ENCODE measurements at places on chromosomes 1 and 21.
A peak's percentile ranks its signal among the peaks of the same experiment; 100 is the strongest.

- DNase-seq = no peak
Measured at GRCh38 chr1:7550981-7551380, 220.1 kb upstream of the VAMP3 start.

DNA sequence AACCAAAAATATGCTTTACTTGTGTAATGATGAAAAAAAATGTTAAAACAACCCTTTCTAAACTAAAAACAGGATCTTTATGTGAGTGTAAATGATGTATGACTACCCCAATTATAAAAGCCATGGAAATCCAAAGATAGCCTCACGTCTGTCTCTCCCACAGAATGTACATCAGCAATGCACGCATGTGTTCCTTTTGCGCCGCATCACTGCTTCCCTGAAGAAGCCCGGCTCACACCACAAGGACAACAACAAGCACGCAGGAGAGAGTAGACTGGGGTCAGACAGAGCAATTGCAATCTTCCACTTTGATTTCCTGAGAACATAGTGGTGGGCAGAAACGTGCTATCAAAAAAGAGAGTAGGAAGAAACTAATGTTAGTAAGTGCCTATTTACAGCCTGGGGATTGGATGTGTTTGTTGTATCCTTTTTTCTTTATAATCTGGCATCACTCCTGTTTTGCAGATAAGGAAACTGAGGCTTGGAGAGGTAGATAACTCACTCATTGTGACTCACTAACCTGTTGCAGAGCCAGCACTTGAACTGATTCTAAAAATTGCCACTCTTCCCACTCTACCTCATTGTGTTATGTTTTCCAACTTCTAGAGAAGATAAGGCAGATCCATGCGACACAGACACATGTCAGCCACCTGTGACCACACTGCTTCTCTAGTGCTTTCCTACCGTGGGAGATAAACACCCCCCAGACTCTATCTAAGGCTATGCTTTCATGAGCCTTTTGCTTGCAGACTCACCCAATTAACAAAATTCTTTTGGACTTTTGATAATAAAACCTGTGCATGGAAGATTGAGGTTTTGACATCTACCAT, 60.1 kb downstream of the MAP10 start:
- DNase-seq = no peak

GRCh38 chr1:161258439-161259344, at the start of gene PCP4L1:
TSS of gene PCP4L1 (plus strand) at chr1:161258745. CDS start at chr1:161258975, 230 bp downstream.
- DNase-seq = peak; percentile 8

DNA sequence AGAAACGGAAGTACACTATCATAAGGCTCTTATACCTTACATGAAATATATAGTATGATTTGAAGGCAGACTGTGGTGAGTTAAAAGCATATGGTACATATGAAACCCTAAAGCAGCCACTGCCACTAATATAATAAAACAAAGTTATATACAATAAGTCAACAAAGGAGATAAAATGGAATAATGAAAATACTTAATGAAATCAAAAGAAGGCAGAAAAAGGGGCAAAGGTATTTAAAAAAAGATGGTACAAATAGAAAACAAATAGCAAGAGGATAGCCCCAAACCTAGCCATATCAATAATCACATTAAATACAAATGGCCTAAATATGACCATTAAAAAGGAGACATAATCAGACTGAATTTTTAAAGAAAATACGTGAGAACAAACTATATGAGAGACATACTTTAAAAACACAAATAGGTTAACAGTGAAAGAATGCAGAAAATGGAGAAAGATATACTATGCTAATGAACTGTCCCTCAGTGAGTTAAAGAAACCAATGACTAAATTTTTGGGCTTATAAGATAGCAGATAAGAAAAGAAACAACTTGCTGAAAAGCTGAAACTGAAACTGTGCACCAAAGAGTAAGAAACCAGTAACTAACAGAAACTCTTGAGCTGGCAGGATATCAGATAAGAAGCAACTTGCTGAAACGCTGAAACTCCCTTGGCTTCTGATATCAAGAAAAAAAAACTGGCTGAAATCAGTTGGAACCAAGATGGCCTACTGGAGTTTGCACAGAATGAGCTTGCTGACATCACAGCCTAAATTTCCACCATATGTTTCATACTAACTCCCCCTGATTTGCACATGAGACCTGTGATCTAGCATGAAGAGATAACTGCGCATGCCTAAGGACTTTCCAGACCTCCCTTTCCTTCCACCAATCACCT, 44.3 kb upstream of the IL10 start:
- no peak for DNase-seq

GRCh38 chr21:15003463-15004135, 61.2 kb downstream of the NRIP1 start:
- DNase-seq = no peak

GRCh38 chr1:151984313-151984956, 9.2 kb downstream of the S100A10 start:
- DNase-seq = no peak

GRCh38 chr1:55230659-55231058, 15.5 kb upstream of the USP24 start:
- DNase-seq = no peak

- DNase-seq = no peak
Measured at GRCh38 chr1:161439280-161440232, 65.7 kb upstream of the FCGR2A start.

DNA sequence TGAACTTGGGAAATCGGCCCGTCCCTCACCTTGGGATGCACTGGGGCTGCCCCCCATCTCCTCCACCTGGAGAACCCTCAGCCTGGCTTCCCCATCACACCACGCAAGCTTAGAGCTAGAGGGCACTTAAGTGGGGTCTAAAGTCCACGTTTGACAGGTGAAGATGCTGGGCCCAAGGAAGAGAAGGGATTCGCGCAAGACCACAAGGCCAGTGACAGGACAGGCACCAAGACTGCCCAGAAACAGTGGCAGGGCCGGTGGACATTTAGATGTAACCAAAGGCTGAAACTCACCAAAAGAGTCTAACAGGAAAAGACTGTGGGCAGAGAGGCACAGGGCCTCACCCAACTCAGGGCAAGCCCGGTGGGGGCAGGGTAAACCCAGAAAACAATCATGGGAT, 130.8 kb upstream of the EDN2 start:
- DNase-seq = no peak

DNA sequence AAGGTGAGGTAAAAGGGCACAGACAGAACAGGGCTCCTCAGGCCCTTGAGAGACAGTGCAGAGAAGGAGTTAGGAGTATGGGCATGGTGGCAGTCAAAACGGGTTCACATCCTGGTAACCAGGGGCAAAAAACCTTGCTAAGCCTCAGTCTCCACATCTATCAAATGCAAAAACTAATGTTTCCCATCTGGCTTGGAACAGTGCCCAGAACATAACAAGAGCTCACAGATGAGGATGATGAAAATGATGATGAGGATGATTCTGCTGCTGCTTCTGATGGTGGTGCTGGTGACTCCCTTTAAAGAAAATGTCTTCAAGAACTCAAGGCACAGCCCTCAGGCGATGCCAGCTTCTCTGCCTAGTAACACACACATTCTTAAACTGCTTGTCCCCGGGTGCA, 24.1 kb downstream of the HHIPL2 start:
- no peak for DNase-seq

DNA sequence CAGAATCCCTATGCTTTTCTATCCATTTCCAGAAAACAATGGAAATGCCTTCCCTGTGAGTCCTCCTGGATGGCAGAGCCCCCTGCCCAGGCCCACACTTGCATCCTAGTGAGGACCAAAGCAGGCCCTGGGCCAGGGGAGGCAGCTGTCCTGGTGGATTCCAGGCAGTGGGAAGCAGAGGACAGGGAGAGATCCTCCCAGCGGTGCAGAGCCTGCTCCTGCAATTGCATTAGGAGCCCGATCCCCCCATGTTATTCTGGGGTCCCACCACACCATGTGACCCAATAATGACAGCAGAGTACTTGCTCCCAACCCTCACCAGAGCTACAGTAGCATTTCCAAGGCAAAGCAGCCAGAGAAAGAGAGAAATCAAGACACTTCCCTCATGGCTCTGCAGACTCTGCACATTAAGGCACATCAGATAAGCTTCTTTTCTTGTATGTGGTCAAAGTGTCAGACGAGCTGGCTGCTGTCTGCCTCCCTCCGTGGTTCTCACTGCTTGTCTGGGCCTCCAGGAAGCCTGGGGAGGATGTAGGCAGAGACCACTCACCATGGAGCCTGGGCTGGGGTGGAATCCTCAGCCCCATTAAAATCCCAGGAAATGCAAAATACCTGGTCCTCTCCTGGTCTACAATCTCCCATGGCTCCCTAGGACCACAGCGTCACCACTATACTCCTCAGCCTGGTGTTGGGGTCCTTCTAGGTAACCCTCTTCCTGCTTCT, 54.9 kb upstream of the RUNX3 start:
- DNase-seq = no peak

All from stimulated activated CD4-positive, alpha-beta T cell treated with anti-CD3 and anti-CD28 coated beads, Interleukin-1b, Interleukin-23, amount 100 ng/mL, for 1 hour (primary cell).